Sigmoid colon (tissue), 7 donors: ENCODE measurements at places on chromosomes 4 and X.
A peak's percentile ranks its signal among the peaks of the same experiment; 100 is the strongest.

GRCh38 chr4:79996851-79997250, 76.2 kb downstream of the ANTXR2 start:
- no peak for DNase-seq

DNA sequence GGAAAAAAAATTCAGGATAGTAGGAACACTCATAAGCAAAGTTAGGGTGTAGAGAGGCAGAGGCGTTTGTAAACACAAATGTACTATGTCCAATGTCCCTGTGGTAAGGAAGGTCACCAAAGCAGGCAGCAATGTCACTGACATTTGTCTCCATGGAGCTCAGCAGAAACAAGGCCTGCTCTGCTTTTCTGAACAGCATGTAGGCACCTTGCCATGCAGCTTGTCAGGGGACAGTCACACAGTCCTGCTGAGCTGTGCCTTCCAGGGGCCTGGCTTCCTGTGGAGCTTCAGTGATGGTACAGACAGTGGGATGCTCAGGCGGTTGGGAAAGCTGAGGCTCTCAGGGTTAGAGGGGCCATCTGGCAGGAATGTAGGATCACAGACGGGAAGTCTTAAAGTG, 74.5 kb upstream of the HS3ST1 start:
- DNase-seq: no peak

- no peak for DNase-seq
Observed at GRCh38 chr4:20960291-20960690, 260.0 kb downstream of the PACRGL start.

GRCh38 chr4:142817442-142817841, 28.7 kb downstream of the INPP4B start:
- DNase-seq: no peak

DNA sequence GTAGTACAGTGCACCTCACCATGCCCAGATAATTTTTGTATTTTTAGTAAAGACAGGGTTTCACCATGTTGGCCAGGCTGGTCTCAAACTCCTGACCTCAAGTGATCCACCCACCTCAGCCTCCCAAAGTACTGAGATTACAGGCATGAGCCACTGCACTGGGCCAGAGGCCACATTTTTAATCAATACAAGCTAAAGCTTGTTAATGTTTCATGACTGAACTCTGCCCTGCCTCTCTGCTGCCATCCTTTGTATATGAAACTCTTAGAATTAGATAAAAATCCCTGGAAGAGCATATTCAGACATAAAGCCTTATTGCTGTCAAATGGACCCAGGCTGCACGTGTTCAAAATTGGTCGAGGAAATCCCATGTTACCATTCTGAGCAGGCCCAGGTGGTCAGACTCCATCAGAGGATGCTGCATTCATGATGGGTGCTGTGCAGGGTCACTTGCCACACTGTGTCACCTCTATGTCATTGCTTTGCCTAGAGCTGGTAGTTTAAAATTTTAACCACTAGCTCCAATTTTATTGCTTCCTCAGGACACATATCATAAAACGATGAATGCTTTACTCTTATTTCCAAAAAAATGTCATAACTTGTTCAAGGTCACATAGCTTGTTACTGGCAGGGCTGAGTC, 45.2 kb downstream of the LNX1 start:
- DNase-seq: no peak

DNA sequence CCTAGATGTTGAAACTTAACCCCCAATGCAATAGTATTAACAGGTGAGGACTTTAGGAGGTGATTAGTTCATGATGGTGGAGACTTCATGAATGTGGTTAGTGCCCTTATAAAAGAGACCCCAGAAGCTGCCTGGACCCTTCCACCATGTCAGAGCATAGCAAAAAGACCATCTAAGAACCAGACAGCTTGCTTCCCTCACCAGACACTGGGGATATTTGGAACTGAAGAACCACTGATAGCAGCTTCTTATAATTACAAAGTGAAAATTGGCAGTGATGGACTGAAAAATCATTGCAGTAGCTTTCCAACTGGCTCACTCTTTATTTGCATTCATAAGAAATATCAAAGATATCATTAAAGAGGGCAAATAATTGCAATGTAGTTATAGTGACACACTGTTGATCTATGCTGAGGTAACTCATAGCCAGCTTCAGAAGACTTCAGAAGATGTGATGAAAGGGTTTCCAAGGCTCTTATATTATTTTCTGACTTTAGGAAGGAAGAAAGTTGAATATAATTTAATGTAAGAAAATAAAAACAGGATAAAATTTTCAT, 5.8 kb downstream of the RASSF6 start:
- DNase-seq: no peak

- peak; percentile 77 for DNase-seq
Observed at GRCh38 chr4:24419181-24420034, 164.9 kb downstream of the DHX15 start.

DNA sequence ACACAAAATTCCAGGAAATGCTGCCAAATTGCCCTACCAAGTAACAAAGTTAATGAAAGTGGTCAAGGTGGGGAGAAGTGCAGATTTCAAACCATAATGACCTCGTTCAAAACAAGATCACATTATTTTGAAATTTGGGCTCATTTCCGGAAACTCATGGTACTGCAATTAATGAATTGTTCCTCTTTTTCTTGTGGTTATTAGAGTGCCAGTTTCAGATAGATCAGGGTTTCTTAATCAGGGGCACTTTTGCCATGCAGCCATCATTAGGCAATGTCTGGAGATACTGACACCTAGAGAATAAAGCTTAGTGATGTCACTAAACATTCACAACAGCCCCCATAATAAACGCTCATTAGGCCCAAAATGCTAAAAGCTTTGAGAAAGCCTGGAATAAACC, 381.5 kb upstream of the GALNT7 start:
- DNase-seq: no peak

GRCh38 chr4:84031401-84031800, 467.7 kb downstream of the NKX6-1 start:
- DNase-seq: no peak

DNA sequence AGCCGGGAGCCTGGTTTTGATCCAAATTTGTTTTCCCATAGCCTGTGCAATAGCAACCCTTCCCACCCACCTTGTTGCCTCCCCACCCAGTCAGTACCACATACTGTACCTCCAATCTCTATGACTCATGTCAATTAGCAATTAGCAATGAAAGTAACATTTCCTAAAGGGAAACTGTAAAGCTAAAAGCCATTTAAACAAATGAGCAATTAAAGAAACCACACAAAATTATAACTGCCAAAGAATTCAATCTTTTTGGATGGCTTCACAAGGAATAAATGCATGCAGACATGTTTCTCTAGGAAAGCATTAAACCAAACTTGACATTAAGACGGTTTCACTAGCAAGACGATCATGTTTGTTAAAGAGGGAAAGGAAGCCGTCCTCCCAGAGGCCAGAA, 169.0 kb upstream of the MAP3K15 start:
- no peak for DNase-seq

GRCh38 chr4:170476351-170476750, 386.6 kb upstream of the AADAT start:
- DNase-seq: no peak

- no peak for DNase-seq
Observed at GRCh38 chrX:21958916-21959315, 18.4 kb downstream of the SMS start.

GRCh38 chrX:152896450-152896849, 1.4 kb upstream of the ZNF185 start:
- DNase-seq: no peak

DNA sequence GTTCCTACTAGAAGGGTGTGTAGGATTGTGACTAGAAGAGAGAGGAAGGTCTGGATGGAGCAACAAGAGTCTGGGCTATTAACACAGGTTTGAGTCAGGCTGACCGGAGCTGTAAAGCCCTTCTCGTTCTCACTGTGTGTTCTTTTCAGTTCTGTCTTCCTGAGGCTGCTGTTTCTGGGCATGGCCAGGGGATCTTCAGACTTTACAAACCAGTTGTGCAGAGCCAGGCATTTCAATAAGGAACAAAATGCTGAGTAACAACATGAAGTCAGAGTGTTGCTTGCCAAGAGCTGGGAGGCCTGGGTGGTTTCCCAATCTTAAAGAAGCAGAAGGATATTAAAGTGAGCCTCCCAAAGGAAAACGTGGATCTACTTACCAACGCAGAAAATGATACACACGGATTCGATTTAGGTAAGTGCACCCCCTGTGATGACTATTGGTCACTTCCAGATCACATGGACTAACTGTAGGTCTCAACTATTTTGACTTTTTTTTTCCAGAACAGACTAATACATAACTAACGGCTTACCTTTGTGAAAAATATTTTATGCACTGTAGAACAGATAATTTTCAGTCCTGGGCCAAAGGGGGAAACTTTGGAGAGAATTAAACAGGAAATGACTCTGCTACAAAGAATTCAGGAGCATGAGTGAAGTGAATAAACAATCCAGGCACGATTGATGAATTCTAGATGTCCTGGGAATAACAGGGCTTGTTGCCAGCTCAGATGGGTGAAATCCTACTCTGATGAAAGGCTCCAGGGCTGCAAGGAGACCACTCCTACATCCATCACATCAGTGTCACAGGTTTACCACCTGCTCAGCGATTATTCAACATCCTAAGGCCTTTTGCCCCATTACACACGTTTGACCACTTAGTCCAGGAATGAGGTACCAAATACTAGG, 94.5 kb downstream of the ANXA3 start:
- peak; percentile 94 for DNase-seq

- no peak for DNase-seq
Observed at GRCh38 chr4:19239565-19239964, 1012.1 kb upstream of the SLIT2 start.

GRCh38 chr4:148795156-148795864, 353.1 kb upstream of the NR3C2 start:
- DNase-seq: no peak

- no peak for DNase-seq
Observed at GRCh38 chrX:91435395-91435794, 756 bp downstream of the PABPC5 start.

DNA sequence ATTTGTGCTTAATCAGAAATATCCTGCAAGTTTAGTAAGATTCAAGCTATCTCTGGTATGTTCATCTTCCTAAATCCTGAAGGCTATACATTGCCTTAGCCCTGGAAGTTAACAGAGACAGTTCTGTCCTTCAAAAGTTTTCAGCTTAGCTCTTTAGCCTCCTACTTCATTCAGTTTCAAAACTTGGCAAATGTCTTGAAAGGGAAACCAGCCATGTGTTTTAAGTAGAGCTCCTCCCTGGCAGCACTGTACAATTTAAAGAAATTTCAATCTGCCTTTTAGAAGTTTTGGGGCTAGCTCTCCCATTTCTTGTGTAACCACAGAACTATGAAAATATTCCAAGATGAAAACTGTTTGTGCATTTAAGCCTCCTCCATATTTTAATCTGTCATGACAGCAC, 47.0 kb downstream of the FANCB start:
- no peak for DNase-seq

DNA sequence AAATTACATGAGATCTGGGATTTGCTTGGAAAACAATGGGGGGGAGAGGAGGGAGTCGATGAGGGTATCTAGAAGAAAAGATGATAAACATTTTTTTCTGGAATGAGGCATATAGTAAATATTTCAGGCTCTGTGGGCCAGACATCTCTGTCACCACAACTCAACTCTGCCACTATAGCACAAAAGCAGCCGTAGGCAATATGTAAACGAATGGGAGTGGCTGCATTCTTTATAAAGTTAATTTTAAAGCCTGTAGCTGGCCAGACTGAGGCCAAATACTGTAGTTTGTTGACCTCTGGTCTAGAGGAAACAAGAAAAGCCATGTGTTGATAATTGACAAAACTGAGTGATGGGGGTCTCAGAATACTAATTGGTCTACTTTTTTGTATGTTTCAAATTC, 14.1 kb upstream of the TCEANC start:
- no peak for DNase-seq

- DNase-seq: no peak
Observed at GRCh38 chrX:45309096-45309495, 108.4 kb upstream of the DIPK2B start.

- DNase-seq: no peak
Observed at GRCh38 chr4:158229768-158230167, 19.5 kb downstream of the TMEM144 start.

DNA sequence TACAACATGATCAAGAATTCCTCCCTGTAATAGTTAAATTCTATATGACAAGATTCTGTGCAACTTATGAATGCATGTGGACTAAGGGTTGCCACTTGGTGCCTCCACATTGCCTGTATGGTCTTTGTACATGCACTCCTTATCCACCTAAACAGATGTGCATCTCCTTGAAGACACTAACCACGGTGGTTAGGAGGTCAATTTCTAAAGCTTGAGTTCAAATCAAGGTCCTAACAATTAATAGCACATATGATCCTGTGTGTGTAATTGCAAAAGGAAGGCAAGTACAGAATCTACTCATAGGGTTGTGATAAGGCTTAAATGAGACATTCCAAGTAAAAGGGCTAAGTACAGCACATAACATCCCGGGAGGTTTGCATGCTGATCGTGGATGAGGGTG, 1.5 kb upstream of the IL21 start:
- no peak for DNase-seq

DNA sequence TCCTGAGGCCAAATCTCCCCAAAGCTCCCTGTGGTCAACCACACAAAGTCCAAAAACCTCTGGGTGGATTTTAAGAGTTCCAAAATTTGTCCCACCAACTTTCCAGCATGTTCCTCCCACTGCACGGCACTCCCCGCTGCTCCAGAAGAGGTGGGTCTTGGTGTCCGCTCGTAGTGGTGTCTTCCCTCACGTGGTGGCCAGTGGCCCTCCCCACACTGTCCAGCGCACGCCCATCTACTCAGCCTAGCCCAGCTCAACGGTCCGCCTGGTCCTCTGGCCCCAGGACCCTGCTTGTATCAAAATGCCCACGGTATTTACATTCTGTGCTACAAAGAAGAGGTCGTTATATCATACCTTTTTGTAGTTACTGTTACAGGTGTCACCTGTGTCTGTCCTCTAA, 83.5 kb downstream of the NSUN7 start:
- no peak for DNase-seq

GRCh38 chrX:134670134-134670924, 12.1 kb upstream of the PLAC1 start:
- no peak for DNase-seq

- DNase-seq: no peak
Observed at GRCh38 chr4:81215931-81216330, 909 bp upstream of the PRKG2 start.

DNA sequence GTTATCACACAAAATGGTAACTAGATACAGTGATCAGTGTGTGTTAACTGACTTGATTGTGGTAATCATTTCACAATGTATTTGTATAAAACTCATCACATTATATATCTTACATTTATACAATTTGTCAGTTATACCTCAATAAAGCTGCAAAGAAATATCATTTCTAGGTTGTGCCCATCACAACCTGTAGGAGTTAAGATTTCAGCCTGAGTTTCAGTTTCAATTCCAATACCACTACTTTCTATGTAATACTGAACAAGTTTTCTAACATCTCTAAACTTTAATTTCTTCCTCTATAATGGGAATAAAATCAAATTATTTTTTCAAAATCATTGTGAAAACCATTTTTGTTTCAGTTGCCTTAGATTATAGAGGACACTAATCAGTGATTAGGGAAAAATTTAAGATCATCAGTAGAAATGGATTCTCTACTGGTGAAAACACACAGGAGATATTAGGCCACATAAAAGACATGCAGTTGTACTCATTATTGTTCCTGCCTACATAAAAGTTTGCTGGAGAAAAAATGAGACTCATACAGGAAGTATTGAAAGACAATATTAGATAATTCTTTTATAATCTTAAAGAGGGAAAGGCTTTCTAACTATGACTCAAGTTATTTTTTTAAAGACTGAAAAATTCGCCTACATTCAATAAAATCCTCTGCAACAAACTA, 18.4 kb upstream of the TBC1D1 start:
- no peak for DNase-seq
